ENCODE measurements at places on chromosomes 7 and 10. TPM values are rescaled to one million over a fixed set of nuclear protein-coding genes. Genes with fewer than 3 reads are reported as not detected.
A peak's percentile ranks its signal among the peaks of the same experiment; 100 is the strongest.

Gene ATRNL1
- 5.0 TPM for total RNA-seq

Gene TMEM270
- not detected for total RNA-seq

Gene ANXA8
- total RNA-seq = not detected

Gene PTPRN2
- 3.1 TPM for total RNA-seq

- no peak for DNase-seq
Observed at GRCh38 chr10:80144067-80144695, 11.7 kb downstream of the PLAC9 start.

- peak; percentile 68 for DNase-seq
Observed at GRCh38 chr7:34309116-34309515, 348.9 kb upstream of the NPSR1 start.

GRCh38 chr7:50282813-50283605 lies 21.5 kb upstream of the IKZF1 start:
- no peak for DNase-seq

GRCh38 chr10:122487174-122487765 lies 25.9 kb downstream of the HTRA1 start:
- no peak for DNase-seq

DNA sequence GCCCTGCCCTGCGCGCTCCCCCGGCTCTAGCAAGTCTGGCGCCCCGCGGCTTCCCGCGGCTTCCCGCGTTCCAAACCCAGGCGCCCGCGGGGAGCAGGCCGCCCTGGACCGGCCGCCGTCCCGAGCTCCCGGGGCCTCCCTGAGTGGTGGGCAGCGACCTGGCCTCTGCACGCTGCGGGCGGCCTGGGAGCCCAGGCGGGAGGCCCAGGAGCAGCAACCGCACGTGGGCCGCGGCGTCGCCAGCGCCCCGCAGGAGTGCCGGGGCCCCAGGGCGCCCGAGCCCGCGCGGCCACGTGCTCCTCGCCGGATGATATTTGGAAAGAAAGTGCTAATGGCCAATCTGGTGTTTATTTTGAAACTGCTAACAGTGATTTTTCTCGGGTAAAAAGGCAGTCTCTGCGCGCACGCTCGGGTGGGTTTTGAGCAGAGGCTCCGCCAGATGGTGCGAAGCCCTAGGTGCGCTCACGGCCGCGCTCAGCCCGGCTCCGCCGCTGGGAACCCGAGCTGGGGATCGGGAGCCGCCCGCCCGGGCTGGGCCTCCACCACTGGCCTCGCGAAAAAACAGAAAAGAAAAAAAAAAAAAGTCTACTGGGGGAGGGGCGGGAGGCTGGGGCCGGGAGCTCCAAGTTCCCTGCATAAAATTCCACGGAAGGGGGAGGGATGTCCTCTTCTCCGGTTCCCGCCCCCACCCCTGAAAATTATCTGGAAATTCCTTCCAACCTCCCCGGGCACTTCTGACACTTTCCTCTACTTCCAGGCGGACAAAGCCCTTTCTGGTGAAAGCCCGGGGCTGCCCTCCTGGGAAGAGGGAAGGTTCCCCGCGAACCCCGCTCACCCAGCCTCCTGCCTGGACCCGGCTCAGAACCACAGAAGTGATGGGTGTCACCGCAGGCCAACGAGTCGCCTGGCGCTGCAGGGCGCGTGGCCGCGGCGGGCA lies 4.3 kb downstream of the EBF3 start:
- DNase-seq = no peak

DNA sequence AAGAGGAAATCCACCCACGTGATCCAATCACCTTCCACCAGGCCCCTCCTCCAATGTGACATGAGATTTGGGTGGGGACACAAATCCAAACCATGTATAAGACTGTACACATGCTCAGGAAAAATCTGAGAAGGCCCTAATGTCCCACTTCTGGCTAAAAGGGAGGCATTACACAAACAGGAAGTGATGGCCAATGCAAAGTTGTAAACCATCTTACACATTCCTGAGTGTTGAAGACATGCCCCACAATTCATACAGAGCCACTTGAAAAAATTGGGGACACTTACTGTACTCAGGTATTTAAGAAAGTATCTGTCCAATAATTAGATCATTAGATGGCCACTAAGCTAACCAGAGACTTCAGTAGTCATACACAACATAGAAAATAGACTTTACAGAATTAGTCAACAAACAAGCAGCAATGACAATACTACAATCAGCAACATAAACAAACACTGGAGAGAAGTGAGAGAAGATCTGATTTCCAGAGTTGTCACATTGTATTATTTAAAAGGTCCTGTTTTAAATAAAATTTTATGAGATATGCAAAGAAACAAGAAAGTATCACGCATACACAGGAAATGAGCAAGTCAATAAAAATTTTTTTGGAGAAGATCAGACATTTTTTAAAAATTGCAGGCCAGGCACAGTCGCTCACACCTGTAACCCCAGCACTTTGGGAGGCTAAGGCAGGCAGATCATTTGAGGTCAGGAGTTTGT lies 143.3 kb downstream of the DGKI start:
- no peak for DNase-seq

- DNase-seq = peak; percentile 45
Observed at GRCh38 chr10:14774797-14775196, at the start of gene FAM107B. Gene FAM107B (minus strand): TSS chr10:14774897. CDS start chr10:14774663, 234 bp downstream.
